ENCODE measurements at places on chromosomes 7 and 10.

- no peak for DNase-seq
Measured at GRCh38 chr7:28739826-28740225, 218.3 kb downstream of the TRIL start.

DNA sequence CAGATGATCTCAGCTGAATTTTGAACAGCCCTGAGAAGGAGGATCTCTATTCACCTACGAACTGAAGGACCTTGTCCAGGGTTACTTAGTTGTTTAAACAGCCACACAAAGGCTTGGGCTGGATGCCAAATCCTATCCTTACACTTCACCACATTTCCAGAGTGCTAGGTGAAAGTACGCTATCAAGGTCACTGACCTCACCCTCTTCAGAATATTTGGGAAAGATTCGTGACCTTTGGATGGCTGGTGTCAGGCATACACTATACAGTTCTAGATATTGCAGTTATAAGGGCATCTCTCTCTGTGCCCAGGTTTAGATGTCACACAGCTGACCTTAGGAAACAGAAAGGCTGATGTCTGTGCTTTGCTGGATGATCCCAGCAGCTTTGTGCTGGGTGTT, 61.2 kb upstream of the ABLIM1 start:
- DNase-seq: no peak

DNA sequence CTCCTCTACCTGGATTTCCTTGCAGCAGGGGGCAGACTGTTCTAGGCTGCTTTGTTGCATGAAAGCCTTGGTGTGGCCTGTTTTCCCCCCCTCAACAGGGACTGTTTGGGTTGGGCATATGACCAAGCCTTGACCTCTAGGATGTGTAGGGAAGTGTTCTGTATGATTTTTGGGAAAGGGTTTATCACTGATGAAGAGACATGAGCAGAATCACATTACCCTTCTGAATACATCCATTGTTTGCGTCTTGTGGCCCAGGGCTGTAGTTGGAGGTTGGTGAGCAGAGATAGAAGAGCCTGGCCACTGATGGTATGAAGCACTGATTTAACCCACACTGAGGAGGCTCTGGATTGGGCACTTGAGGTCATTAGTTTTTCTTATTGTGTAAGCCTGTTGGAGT, 26.6 kb downstream of the ZNF12 start:
- no peak for DNase-seq

DNA sequence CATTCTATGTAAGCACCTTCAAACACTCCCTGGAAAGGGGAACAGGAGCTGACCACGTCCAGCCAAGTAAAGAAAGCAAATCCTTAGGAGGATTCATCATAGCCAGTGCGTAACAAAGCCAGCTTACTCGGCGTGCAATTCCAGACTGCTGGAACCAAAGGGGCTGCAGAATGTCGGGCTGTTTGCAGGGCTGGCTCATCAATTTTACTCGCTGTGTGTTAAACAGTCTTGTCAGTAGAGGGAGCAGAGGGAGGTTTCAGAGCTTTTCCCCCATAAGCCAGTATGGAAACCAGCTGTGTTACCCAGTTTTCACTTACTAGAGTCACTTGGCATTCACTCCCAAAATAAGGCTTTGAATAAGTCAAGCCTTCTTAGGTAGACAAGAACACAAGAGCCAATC, 127.1 kb downstream of the KMT2E start:
- DNase-seq: no peak

DNA sequence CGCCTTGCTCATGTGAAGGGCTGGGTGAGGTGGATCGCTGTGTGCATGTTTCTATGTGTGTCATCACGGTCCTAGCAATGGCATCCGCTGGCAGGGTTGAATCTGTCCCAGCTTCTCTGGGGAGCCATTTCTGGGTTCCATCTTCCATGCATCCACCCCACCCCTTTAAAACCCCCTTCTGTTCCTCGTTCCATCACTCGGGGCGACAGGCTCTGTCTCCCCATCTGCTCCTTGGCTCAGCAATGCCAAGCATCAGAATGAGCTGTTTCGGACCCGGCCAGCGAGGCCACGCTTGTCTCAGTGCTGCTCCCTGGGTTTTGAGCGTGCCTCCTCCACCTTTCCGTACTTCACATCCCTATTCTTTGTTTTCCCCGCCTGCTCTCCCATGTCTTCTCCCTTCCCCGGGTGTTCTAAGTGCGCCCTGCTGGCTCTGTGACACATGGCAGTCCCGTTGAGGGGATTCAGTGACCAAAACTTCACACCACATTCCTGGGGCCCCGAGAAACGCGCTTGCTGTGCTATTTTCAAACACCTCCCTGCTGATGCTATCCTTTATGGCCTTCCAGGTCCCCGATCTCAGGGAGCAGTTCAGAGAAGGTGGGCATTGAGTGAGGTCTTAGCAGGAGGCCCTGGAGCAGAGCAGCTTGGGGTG, 554.1 kb upstream of the FOXK1 start:
- DNase-seq: no peak

- no peak for DNase-seq
Measured at GRCh38 chr7:138538518-138538917, 78.5 kb downstream of the TRIM24 start.

DNA sequence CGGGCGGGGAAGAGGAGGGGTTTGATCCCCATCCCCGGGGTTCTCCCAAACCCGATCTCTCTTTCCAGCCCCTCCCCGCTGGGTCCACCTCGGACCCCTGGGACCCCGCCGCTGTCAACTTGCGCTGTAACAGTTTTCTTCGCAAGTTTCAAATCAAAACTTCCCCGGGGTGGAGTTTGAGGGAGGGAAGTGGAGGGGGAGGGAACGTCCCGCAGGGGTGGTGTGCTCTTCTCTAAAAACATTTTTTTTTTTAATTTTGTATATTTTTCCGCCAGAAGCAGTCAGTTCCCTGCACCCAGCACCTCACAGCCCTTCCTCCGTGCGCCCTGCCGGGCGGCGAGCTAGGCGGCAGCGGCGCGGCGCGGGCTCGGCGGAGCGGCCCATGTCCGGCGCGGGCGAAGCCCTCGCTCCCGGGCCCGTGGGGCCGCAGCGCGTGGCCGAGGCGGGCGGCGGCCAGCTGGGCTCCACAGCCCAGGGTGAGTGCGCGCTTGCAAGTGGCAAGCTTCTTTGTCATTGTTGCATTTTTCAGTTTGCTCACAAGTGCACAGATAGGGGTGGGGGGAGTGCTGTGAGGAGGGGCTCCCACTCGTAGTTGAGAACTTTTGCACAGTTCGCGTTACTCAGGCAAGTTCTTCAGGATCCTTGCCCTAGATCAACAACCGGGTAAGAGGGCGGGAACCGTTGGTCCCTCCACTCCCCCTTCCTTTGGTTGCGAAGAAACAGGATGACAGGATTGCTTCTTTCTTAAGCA, 933 bp downstream of the MDFIC start:
- DNase-seq: no peak

DNA sequence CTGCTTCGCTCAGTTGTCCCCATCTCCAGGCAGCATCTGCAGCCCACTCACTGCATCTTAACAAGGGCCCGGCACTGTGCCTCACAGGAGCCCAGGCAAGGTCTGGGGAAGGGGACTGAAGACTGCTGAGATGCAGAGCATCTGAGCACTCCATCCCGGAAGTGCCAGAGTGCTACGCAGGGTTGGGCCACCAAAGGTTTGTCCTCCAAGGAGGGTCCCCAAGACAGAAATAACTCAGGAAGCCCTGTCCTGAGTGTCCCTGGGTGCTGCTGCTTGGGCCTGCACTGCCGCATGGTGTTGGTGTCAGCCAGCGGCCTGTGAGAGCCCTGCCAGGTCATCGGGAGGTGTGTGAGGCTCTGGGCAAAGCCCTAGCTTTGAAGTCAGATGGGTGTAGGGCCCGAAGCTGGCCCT, 288.2 kb upstream of the ZMIZ1 start:
- DNase-seq: no peak

GRCh38 chr7:107430057-107430456, 39.8 kb upstream of the GPR22 start:
- DNase-seq: no peak

DNA sequence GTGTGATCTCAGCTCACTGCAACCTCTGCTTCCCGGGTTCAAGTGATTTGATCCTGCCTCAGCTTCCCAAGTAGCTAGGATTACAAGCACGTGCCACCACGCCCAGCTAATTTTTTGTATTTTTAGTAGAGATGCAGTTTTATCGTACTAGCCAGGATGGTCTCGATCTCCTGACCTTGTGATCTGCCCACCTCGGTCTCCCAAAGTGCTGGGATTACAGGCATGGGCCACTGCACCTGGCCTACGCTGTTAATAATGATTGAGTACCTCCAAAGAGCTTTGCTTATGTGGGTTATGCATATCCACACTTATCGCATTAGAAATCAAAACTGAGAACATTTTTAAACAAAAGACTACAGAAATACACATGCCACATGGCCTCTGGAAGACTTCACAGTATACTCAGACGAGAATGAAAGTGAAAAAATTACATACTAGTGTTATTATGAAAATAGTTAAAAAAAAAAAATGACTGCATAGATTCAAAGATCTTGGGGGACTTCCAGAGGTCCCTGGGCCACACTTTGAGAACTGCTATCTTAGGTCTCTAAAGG, 25.4 kb downstream of the RPP38 start:
- no peak for DNase-seq

GRCh38 chr10:3494131-3494837, 290.7 kb downstream of the KLF6 start:
- DNase-seq: no peak

GRCh38 chr7:149827089-149827981, 10.8 kb upstream of the ZNF862 start:
- DNase-seq: no peak

DNA sequence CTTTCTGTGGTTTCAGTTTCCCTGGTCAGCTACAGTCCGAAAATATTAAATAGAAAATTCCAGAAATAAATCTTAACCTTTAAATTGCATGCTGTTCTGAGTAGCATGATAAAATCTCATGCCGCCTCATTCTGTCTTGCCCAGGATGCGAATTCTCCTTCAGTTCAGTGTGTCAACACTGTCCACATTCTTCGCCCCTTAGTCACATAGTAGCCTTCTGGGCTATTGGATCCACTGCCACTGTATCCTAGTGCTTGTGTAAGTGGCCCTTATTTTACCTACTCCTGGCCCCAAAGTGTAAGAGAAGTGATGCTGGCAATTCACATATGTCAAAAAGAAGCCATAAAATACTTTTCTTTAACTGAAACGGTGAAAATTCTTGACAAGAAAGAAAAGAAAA, 129.6 kb downstream of the ZWINT start:
- DNase-seq: no peak

GRCh38 chr7:112184455-112184854, 21.7 kb downstream of the DOCK4 start:
- no peak for DNase-seq

DNA sequence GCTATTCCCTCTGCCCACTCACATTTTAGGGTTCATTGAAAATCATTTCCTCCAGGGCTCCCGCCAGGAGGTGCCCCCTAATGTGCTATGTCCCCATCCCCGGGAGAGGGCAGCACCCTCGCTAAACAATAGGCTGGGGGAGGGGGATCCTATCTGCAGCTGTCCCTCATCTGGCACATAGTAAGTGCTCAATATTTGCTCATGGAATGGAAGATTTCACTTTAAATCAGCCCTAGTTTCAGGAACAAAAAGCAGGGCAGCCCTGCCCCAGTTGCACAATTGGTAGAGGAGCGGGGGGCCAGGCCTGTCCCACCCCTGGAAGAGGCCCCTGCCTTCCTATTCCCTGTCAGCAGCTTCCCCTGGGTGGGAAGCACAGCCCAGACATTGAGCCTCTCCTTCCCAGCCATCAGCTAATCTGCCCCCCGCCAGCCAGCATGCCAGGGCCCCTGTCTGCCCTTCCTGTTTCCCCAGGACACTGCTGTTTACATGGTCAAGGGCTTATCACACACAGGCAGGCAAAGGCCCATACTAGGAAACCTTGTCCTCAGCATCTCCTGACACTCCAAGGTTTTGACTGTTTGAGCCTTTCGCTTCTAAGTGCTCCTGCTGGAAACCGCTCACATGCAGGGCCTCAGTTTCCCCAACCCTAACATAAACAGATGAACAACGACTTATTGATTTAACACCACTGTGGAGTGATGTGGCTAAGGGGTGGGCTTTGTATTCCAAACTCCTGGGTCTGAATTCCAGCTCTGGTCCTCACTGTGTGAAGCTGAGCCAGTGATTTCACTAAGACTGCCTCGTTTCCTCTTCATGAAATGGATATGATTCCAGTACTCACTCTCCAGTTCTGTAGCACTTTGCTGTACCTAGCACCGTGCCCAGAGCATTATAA, 130.7 kb upstream of the ZMIZ1 start:
- no peak for DNase-seq

DNA sequence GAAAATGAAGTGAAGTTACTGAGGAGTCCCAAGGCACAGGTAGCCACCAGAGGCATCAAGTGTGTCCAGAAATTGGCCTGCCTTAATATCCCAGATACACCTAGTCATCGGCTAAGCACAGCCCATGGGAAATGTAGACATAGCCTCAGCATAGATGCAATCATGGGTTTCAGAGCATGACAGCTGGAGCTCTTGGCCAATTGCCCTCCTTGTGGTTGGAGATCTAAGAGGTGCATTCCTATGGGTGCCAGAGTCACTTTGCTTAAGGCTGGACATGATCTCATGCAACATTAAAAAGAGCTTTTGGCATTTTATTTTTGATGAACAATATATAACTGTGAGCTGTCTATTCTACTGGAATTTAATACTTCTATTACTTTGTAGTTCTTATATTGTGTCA, 758.0 kb upstream of the LRRTM3 start:
- no peak for DNase-seq

- no peak for DNase-seq
Measured at GRCh38 chr10:10600004-10600403, 417.7 kb upstream of the CELF2 start.

DNA sequence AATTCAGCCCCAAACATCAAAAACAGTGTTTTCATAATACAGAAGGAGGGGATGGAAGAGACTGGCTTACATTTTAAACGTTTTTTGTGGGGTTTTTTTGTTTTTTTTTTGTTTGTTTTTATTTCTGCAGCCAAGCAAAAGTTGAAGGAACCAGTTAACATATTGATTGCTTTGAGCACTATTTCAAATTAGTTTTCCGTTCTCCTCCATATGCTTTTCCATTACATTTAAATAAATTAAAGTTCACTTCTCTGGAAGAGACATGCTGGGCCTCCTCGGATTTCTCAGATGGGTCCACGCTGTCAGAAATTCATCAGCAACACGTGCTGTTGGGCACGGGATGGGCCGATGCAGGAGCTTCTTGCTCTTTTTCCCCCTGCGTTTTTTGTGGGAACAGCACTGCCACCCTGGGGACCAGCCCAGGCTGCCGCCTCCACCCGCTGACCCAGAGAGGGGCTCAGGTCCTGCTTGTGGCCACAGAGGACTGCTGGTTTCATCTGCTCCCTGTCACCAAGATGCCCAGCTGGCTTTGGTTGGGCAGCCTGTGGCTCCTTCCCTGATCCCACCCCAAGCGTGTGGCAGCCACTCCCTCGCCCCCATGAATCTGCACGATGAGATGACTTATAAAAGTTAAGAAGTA, 67.7 kb upstream of the CHST15 start:
- DNase-seq: no peak
